Activated naive CD4-positive, alpha-beta T cell treated with anti-CD3 and anti-CD28 coated beads, Interleukin-2, amount 50 U/mL, for 72 hours (primary cell): ENCODE measurements at places on chromosomes 5 and 9. TPM values are rescaled to one million over a fixed set of nuclear protein-coding genes. Genes with fewer than 3 reads are reported as not detected.

The BAAT gene
- not detected for total RNA-seq

GRCh38 chr5:67673618-67674017, 477.0 kb upstream of the CD180 start:
- DNase-seq: no peak

- DNase-seq: no peak
Measured at GRCh38 chr9:96458226-96458625, 8.3 kb downstream of the HABP4 start.

- DNase-seq: no peak
Measured at GRCh38 chr9:94655739-94656138, 16.4 kb upstream of the FBP1 start.

- no peak for DNase-seq
Measured at GRCh38 chr5:15431923-15432322, 68.1 kb upstream of the FBXL7 start.

GRCh38 chr5:120158211-120158610, 305.9 kb upstream of the PRR16 start:
- no peak for DNase-seq
